ENCODE measurements at places on chromosomes 5 and 9.
A peak's percentile ranks its signal among the peaks of the same experiment; 100 is the strongest.

DNA sequence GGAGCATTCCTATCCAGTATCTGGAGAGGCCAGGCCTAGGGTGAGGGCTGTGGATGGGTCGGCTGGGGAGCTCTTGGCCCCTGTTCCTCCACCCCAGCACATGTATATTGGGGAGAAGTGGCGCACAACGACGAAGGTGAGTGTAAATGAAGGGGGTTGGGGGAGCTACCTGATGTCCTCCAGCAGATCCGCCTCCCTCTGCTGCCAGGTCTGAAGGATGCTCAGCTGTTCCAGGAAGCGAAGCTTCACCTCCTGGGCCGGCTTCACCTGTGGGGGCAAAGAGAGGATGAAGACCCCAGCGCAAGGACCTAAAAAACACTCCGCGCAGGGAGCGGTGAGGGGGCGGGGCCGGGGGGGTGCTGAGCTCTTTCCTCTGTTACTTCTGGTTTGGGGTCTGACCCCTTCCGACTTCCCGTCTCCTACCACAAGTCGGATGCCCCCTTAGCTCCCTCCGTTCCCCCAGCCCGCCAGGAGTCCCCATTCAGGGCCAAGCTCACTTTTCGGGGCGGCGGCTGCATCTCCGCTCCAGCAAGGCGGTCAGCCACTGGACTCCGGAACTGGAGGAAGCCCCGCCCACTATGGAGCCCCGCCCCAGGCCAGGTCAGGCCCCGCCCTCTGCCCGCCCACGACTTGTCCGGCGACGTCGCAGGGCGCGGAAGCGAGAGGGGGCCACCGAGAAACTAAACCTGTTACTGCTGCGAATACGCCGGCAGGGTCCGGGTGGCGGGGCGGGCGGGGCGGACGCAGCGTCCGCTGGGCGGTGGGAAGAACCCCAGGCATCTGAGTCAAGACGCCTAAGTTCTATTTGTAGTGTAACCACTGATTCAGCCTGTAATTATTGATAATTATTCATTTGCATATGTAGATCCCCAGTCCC lies at the start of gene FCHSD1:
FCHSD1 (minus strand) TSS at position 568 of the 877 bp plus-strand sequence; CDS start at position 518, 50 bp downstream.
- DNase-seq: peak; percentile 79

DNA sequence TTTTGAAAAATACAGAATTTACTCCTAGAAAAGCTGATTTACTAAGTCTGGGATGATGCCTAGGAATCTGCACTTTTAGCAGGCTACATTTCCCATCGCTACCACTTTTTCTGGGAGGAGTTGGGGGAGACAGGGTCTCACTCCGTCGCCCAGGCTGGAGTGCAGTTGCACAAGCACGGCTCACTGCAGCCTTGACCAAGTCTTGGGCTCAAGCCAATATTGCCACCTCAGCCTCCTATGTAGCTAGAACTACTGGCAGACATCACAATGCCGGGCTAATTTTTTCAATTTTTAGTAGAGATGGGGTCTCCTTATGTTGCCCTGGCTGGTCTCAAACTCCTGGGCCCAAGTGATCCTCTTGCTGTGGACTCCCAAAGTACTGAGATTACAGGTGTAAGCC lies 85.9 kb downstream of the NR6A1 start:
- no peak for DNase-seq

DNA sequence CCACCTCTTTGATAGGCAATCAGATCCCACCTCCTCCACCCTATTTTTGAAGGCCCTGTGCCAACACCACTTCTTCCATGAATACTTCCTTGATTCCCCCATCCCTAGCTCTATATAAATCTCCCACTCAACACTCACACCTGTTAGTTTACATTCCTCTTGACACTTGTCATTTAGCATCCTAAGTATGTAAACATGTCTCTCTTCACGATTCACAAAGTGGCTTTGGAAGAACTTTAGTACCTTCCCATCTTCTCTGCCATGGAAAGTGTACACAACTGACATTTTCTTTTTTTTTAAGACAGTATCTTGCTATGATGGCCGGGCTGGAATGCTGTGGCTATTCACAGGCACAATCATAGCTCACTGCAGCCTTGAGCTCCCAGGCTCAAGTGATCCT lies 1.5 kb upstream of the FXN start:
- DNase-seq: no peak

DNA sequence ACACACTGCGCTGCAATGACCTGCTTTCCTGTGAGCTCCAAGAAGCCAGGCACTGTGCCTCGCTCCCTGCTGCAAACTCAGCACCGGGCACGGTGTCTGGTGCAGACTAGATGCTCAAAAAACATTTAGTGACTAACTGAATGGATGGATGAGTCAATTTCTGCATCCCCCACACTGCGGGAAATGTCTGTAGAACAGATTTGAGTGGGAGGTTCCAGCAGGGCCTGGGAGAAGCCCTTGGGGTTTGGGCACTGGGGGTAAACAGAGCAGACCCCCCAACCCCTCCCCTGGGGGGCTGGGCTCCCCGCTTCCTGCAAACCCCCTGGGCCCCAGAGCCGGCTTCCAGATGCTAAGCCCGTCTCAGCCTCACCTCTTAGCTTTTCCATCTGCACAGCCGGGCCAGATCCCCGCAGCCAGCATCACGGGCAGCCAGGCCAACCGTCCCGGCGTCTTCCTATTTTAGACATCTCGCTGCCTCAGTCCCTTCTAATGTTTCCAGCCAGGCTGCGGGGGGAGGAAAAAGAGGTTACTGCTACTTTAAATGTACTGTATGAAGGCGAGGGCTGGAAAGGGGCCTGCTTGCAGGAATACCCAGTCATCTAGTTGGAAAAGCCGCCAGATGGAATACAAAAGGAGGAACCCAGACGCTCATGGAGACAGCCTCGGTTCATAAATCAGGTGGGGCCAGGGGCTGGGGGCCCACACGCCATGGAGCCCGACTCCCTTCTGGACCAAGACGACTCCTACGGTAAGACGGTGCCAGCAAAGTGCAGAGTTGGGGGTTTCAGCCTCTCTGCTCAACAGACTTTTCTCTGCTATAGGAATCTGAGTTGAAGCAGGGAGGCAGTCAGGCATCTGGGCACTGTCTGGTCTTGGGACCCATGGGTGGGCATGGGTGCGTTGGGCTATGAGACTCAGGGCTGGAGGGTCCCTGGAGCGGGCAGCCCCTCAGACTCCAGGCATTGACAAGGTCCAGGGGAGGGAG lies 67.1 kb upstream of the GGTA1 start:
- no peak for DNase-seq

GRCh38 chr5:84115727-84116126 lies 269.0 kb downstream of the EDIL3 start:
- DNase-seq: no peak

GRCh38 chr5:174549254-174549653 lies 175.1 kb upstream of the MSX2 start:
- DNase-seq: no peak

- no peak for DNase-seq
Measured at GRCh38 chr5:73447530-73448462, 781 bp downstream of the FOXD1 start.

GRCh38 chr9:72363908-72364678 lies 915 bp downstream of the ZFAND5 start:
- DNase-seq: peak; percentile 52

DNA sequence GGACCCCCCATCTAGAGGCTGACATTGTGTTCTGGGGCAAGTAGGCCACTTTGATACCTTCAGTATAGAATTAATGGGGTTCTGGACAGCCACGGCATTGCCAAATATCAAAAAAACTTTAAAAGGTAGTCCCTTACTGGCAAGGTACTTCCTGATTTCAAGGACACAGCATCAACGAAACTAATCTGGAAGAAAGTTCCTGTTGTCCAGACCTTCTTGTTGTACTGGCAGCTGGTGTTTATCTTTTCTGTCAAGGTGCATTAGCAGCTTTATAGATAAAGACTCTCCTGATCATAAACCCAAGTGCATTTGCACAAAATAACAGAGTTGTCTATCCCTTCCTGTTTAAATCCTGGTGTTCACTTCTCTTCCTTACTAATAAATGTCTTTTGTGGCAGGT lies 23.7 kb upstream of the GOLGA1 start:
- no peak for DNase-seq

- DNase-seq: no peak
Measured at GRCh38 chr9:36053971-36054370, 17.3 kb downstream of the RECK start.

DNA sequence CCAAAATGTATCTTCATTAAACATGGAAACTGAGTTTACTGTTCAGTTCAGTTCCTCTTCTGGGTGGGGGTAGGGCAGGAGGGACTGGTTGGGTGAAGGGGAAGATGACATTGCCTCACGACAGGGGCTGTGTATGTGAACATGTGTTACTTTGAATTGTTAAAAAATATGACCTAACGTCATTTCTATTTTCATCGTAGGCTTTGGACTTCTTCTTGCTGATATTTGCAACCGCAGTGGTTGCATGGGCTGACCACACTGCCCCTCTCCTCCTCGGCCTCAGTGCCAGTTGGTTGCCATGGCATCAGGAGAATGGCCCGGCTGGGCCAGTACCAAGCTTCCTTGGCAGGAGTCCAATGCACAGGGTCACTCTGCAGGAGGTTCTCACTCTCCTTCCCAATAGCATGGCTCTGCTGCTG lies 41.5 kb downstream of the HACD4 start:
- no peak for DNase-seq

DNA sequence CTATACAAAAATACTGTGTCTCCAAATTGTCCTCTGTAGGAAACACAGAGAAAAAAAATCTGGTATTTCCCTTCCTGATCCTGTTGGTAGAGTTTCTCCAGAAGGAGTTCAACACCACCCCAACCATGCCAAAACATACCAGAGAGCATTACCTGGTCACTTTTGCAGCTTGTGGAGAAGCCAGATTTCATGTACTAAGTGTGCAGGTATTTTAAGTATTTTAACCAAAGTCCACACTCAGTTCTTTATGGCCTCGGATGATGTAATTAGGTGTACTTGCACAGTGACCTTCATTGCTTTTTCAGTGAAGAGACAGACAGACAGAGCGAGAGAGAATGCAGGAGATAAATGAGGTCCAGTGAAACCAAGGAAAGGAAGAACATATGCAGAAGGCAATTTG lies 2046.8 kb upstream of the CDH9 start:
- DNase-seq: no peak

DNA sequence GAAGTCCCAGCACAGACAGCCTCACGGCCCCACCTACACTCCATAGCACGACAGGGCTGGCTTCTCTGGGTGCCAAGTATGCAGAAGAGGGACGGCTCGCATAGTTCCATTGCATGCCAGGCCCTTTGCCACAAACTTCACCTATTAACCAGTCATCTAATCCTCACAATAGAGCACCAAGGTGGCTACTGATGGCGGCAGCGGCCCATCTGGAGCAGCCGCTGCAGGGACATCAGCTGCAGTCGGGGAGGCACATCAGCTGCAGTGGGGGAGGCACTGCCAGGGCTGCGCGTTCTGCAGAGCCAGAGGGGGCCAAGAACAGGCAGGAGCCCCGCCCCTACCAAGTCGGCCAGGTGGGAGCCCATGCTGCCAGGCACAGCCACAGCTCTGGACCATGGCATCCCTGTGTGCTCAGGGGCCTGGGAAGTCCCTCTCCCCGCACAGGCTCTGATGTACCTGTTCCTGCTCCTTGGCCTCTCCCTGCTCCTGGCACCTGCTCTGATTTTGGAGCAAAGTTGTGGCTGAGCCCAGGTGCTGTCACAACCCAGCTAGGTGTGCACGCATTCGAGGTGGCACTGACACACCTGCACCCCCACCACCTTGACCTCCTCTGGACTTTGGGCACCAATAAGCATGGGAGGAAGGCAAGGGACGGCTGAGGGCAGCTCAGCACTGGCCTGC lies 61.5 kb upstream of the SYNPO start:
- no peak for DNase-seq

GRCh38 chr9:74528207-74528606 lies 31.1 kb downstream of the RORB start:
- DNase-seq: no peak

GRCh38 chr9:126431077-126431742 lies 104.6 kb downstream of the MVB12B start:
- no peak for DNase-seq

DNA sequence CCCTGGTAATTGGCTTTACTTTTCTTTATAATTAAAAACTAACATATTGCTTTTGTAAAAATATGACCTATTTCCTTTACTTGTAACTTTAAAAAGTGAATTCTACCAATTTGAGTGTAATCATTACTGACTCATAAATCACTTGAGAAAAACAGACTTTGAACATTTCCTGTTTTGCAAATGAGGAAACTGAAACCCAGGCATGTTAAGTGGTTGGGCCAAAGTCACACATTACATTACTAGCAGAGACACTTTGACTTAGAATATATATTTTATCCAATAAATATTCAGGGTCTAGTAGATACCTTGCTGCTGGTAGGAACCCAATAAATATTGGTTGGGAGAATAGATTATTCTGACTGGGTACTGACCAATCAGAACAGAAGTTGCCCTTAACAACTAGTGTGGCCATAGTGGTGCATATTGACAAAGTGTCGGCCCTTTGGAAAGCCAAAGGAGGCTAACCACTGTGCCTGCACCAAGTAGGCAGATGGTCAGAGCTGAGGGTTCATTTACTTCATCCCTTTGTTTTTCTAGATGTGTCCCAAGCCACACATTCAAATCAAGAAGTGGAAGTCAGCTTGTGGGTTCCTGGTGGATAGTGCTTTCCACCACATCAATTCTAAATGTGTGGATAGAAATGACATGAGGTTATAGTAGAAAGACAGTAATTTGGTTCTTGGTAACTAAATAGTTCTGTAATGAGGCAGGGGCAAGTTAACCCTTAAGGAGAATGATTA lies 365.1 kb upstream of the RIOK2 start:
- DNase-seq: no peak

DNA sequence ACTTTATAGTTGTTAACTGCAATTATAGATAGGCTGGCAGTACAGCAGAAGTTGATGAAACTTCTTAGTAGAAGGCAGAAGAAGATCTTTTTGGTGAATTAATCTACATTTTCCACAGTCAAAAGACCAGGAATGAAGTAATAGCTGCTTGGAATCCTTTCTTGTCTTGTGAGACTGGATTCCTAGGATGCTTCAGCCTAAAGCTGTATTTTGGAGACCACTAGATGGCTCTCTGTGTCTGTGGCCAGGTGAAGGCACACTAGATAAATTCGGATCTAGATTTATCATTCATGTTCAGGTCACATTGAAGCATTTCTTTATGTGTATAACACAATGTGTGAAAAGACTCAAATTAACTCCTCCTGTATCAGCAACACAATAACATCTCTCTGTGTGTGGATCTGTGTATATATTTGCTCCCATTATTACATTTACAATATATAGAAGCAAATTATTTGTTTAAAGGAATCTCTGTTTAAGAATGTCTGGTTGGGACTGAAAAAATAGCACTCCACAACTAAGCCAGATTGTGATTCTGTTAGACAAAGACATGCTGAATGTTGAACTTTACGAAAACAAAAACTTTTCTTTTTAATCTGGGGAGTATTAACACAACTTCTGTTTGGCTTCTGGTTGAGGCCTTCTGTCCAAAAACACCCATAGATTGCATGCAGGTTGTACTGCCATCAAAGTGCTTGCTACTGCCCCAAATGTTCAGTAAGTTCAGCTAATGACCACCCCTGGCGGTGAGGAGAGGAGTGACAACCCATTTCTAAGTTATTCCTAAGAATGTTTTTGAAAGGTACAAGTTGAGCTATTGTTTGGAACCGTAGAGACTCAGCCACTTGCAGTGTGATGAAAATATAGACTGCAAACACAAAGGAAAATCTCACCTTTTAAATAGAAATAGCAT lies 10.6 kb downstream of the GRIN3A start:
- no peak for DNase-seq
